CD4-positive, alpha-beta T cell treated with Interleukin-1 beta for 1 hour (primary cell): ENCODE measurements at places on chromosomes 2 and 18.
A peak's percentile ranks its signal among the peaks of the same experiment; 100 is the strongest.

DNA sequence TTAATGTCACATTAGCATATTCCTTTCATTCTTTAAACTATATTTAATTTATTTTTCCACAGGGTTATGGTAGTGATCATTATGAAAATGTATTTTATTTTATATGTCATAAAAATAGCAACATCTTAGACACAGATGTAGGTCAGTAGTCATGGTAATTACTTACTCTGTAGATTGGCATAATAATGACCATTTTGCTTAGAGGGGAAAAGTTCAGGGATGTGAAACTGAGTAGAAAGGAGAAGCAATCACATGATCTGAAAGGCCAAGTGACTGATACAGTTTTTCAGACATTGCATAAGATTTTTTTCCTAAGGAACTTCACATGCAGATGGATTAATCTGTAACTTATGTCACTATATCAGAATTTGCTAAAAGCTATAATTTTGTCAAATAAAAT lies 286.9 kb downstream of the CTNNA2 start:
- no peak for DNase-seq

DNA sequence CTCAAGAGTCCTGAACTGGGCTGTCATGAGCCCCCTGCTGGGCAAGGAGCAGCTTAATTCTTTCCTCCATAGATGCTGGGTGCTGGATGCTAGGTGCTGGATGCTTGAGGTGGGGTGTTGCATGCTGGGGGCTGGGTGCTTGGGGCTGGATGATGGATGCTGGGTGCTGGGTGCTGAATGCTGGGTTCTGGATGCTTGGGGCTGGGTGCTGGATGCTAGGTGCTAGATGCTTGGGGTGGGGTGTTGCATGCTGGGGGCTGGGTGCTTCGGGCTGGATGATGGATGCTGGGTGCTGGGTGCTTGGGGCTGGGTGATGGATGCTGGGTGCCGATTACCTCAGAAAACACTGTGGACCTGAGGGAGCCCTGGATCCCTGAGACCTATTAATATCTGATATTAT lies 837.7 kb downstream of the GALR1 start:
- DNase-seq: no peak

DNA sequence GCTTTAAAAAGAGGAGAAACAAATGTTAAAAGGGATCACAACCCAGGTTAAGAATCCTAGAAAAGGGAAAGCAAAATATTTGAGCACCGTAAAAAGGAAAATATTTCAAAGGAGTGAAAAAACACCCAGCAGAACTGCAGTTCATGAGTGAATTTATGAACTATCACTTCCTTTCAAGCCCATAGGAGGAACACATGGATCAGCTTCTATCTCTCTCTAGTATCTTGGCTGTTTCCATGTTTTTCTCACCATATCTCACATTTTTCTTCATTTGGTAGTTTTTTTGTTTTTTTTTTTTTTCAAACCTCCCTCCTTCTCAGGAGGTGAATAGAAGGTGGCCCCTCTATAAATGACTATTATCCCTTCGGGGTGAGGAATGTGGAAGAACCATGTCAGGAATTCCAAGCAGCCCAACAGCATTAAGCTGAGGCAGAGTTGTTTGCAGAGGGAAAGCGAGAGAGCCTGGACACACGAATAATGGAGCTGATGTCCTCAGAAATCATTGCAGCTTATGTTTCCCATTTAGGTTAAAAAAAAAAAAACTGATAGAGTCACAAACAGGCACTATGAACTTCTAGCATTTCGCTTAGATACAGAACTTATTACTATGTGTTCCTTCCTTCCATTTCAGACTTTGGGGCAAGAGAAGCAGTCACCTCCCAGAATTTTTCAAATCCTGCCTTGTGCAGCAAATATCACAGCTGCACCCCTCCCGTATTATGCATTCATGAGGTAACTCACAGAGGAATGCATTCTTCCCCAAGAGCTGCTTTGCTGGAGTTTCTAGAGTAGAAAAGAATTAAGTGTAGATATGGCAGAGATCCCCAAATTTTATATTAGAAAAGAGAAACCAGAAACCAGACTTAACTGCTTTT lies 315.6 kb downstream of the IRS1 start:
- DNase-seq: no peak

- no peak for DNase-seq
Observed at GRCh38 chr2:158774681-158775080, 20.4 kb upstream of the DAPL1 start.

DNA sequence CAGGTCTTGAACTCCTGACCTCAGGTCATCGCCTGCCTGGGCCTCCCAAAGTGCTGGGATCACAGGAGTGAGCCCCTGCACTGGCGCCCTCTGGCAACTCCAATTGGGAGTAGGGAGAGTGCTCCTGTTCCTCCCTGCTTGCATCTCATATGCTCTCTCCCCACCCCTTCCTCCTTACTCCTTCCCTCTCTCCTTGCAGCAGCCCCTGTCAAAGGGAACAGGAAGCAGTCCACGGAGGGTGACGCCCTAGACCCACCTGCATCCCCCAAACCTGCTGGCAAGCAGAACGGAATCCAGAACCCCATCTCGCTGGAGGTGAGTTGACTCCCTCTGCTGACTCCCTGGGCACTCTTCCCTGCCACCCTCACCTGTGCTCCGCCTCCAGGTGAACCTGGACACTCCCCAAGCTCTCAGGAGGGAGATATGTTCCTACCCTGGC lies 10.7 kb downstream of the ARID5A start:
- no peak for DNase-seq

DNA sequence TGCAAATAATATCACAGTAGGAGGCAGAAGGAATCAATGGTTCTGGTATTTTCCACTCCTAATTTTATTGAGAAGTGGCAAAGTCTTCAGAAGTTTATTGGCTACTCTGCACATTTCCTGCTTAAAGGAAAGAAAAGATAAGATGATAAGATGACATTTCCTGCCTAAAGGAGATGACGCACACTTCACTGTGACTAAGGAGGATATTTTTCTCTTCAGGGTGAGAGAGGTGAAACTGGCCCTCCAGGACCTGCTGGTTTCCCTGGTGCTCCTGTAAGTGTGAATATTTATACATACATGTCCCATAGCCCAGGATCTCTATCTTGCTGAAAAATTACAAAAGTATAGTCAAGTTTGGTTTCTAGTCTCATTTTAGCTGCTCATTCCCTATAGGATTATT lies 27.9 kb downstream of the COL3A1 start:
- no peak for DNase-seq

- no peak for DNase-seq
Observed at GRCh38 chr2:68287580-68288441, 31.9 kb downstream of the CNRIP1 start.

DNA sequence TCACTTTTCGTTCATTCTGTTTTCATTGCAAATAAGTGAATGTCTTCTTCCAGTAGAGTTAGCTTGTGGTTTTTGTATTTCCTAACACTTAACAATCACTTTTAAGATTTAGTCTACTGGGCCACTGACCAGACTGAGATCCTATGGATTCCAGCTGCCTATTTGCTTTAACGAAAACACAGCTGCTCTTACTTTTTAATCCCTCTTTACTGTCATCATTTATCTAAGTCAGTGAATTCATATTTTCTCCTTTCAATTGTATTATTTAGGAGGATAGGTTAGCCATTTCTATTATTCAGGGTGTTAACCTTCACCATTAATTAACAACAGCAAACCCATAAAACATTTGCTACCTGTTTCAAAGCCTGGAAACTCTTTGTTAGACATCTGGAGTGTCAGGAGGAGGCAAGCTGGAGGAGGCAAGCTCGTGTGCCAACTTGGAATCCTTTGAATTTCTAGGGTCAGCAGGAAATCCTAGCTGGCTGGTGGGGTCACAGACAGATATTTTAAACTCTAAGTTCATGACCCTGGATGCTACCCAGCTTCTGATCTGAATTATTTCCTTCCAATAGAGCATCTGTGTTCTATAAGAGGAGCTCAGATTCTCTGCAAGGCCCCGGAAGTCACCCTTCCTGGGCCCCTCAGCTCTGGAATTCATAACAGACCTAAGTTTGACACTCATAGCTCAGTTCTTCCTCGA lies 385.3 kb downstream of the RBM43 start:
- no peak for DNase-seq

GRCh38 chr2:104321116-104321795 lies 532.7 kb upstream of the POU3F3 start:
- DNase-seq: no peak

- DNase-seq: peak; percentile 95
Observed at GRCh38 chr2:28621172-28622100, 125.6 kb downstream of the PLB1 start.

GRCh38 chr18:23422751-23423418 lies 30.2 kb upstream of the RIOK3 start:
- DNase-seq: peak; percentile 73

- no peak for DNase-seq
Observed at GRCh38 chr2:55618025-55618274, 528 bp upstream of the PPP4R3B start.

GRCh38 chr2:96961210-96961950 lies 25.0 kb downstream of the FAM178B start:
- no peak for DNase-seq

GRCh38 chr2:121810959-121811853 lies 55.8 kb downstream of the TSN start:
- DNase-seq: peak; percentile 3

GRCh38 chr18:41372046-41372665 lies 582.9 kb upstream of the PIK3C3 start:
- DNase-seq: no peak

DNA sequence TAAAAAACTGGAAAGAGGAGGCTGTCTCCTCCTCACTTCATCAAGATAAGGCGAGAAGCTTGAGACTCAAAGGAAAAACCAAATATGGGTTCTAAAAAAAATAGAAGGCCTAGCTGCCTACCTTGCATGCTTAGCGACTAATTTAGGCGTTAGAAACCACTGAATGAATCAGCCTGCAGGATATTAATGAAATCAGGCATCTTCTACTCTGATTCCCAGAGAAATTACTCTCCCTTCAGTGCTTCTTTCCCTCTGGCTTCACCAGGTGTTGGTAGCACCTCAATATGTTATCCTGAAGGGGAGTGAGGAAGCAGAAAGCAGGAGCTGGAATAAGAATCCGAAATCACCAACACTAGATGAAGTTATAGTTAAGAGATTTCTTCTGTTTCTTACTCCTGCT lies 749.8 kb upstream of the NRXN1 start:
- no peak for DNase-seq

GRCh38 chr18:71505526-71505925 lies 1038.6 kb downstream of the CBLN2 start:
- DNase-seq: no peak

GRCh38 chr18:36308711-36309435 lies 11.4 kb downstream of the FHOD3 start:
- DNase-seq: no peak
